ENCODE measurements at places on chromosomes 7 and 10.

DNA sequence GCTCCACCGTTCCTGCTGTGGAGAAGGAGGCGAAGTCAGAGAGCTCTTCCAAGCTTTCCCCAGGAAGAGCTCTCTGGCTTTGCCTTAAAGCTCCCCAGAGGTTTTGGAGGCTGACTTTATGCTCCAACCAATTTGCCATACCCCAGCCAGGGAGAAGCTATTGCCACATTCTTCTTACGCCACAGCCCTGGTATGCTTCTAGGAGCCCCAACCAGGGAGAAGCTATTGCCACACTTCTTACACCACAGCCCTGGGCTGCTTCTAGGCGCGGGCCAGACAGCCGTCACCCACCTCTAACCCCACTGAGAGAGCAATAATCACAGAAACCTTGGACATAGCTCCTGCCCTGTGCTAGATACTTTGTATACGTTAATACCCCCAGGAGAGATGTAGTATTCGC lies 951 bp downstream of the ELOVL3 start:
- DNase-seq, result no peak

GRCh38 chr7:51175992-51176388 lies 140.6 kb downstream of the COBL start:
- DNase-seq, result no peak

- no peak for DNase-seq
Measured at GRCh38 chr10:26448706-26449435, 10.7 kb downstream of the APBB1IP start.

DNA sequence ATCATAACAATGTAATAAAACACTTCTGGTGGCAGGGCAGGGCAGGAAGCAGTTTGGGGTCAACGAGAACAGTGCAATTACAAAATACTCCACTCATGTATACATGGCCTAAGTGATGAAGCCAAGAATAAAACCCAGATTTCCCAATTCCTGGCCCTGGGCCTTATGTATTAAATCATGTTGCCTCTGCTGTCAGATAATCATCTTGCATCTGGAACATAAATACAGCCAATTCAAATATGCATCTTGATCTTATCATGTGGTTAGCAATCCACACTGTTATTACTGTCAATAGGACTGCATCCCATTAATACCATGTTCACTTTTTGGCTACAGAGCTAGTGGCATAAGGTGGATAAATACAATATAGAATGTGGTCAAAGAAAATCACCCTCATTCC lies 186.5 kb upstream of the SLC25A13 start:
- no peak for DNase-seq

DNA sequence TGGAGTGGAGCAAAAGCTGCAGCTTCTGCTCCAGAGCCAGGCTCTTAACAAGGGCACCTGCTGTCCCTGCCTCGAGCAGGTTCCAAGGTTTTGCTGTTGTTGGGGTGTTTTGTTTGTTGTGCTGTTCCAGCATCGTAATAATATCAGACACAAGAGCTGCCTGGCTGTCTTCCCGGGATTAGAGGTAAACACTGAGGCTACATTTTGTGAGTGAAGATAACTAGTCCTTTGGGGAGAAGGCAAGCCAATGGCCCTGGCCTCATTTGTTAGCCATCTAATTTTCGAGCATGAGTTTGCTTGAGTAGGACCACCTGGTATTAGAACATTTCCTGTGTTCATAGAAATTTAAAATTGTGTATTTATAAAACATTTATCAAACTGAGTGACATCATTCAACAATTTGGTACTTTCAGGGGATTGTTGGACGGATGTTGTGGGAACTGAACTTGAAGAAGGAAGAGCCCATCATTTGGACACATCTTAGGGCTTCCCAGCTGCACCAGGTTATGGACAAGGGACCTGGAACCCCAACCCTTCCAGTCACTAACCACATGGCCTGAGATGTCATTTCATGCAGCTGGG lies 555.0 kb downstream of the TNS3 start:
- DNase-seq, result no peak

DNA sequence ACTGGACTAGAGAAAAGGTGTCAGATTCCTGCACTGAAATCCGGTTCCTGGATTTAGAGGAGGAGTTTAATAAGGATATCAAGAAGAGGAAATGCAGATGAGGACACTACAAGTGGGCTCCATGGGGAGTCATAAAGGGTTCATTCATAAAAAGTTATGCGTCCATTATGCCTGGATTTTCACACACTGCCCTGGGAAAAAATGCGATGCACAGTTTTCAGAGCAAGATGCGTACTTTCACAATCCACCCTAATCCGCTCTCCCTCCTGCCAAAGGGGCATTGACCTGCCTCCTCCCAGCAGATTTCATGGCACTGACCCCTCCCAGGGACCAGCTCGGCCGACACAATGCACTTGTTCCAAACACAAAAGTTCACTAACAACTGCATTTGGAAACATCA lies 42.2 kb upstream of the OPALIN start:
- no peak for DNase-seq

DNA sequence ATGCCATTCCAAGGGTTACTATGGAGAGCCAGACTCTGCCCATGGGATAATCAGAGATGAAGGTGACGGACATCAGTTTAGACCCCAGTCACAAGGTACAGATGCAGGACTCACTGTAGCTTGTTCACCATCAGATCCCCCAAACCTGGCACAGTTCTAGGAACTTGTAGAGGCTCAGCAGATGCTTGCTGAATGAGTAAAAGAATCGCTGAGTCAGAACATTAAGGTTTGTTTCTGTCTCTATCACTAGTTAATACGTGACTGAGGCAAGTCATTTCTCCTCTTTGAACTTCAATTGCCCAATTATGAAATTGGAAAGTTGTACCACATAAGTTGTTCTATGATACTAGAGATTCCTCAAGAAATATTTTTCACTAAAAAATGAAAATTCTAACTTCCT lies 65.1 kb downstream of the PPP1R3C start:
- no peak for DNase-seq

DNA sequence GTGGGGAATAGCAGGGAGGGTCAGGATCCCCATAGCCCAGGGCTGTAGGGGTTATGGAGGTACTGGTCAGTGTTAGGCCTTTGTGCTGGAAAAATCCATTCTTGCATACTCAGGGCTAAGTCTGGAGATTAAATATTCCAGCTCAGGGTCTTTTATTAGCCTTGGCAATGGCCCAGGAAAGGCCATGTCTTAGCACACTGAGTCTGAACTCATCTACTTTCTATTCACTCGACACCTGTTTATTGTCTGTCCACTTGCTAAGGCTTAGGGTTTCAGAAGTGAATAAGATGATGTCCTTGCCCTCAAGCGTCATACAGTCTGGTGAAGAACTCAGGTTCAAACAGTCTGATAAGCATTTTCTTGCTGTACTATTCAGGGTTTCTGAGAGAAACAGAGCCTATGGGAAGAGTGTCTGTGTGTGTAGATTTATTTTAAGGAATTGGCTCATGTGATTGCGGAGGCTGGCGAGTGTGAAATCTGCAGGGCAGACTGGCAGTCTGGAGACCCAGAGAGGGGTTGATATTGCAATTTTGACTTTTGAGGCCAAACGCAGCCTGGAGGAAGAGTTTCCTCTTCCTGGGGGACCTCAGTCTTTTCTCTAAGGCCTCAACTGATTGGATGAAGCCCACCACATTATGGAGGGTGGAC lies 135.8 kb downstream of the RAMP3 start:
- no peak for DNase-seq

DNA sequence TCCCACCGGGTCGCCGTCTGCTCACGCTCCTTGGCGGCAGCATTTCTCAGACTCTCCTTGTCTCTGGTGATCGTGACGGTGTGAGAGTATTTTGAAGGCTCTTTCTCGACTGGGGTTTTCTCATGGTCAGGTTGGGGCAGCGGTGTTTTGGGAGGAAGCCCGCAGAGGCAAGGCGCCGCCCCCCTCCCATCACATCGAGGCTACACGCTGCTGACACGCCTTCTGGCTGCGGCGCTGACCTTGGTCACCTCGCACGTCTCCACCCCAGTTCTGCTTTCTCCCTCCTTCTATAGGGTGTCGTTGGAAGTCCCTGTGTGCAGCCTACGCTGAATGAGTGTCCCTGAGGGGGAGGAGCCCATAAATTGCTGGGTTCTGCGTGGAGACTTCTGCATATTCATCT lies 55.2 kb downstream of the GLRX3 start:
- DNase-seq, result no peak

DNA sequence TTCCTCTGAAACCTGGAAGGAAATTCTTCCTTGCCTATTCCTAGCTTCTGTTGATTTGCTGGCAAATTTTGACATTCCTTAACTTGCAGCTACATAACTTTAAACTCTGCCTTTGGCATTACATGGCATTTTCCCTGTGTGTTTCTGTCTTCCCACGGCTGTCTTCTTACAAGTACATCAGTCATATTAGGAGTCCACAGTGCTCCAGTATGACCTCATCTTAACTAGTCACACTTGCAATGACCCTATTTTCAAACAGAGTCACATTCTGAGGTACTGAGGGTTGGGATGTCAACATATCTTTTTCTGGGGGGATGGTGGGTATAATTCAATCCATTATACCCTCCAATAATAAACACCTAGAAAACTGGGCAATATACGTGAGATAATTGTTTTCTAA lies 37.4 kb upstream of the EPHB6 start:
- DNase-seq, result no peak

DNA sequence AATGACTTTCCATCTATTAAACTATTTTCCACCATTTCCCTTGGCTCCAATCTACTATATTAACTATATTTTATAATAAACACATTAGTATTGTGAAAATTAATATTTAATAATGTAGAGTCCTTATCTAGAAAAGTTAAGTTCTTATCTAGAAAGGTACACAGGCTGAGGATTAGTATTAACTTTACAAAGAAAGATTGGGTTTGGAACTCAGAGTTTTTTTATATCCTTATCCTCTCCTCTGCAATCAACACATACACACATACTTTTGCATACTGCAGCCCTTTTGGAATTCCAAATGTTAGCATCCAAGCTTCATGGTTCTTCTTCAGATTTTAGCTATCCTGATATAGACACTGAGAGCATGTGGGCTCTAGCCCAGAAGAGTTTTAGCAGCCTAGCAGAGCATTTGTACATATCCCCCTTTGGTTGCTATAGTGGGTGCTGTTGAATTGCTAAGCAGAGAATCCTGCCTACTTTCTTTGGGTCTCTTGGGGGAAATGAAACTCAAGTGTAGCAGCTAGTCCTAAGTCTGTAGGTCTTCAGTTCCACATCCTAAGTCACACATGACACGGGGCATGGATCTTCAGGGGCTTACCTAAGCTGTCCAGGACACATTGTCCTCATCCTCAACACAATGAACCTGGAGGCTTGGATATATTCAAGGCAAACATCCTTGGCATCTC lies 874.6 kb downstream of the LRMDA start:
- no peak for DNase-seq

All from CMK (cell line).